ENCODE measurements at places on chromosomes 11 and 22.

DNA sequence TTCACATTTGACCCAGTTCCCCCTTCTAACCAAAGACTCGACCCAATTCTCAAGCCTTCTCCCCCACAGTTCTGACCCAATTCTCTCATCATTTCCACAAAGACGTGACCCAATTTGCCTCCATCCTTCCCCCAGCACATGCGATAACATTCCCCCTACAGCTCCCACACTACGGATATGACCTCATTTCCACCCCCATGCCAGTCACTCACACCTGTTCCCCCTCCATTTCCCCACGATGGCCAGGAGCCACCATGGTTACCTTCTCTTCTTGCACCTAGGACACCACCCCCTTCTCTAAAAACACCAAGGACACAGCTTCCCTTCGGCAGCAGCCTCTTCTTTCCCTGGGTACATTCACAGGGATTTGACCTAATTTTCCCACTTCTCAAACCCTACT lies 25.1 kb downstream of the CACNG2 start:
- no peak for DNase-seq

DNA sequence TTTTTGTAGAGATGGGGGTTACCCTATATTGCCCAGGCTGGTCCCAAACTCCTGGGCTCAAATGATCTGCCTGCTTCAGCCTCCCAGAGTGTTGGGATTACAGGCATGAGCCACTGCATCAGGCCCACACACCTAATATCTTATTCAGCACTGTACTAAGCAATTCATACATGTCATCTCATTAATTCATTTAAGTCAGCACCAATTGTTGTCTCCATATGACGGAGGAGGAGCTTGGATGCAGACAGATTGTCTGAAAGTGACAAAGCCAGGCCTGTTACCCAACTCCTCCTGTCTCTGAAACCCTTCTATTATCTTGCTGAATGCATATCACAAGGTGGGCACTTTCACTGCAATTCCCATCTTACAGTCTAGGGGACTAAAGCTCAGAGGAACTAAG lies 57.5 kb upstream of the ALX4 start:
- no peak for DNase-seq

DNA sequence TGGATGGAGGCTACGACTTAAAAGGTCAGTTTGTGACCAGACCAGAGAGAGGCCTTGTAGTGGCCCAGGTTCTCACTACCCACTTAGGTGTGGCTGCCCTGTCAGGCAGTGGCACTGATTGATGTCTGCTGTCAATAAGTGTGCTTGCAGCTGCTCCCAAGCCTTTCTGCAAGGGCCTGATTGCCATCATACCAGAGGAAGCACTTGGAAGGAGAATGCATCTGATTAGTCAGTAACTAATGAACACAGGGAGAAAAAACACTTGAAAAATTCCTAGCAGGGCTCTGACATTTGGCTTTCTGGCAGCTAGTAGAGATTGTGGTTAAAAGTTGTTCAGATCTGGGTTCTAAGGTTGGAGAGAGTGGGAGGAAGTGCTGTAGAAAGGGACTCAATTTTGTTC lies 107.5 kb downstream of the NAV2 start:
- no peak for DNase-seq

GRCh38 chr11:62593434-62594044 lies 2.2 kb upstream of the TUT1 start:
- no peak for DNase-seq

GRCh38 chr11:107041088-107041444 lies 22.8 kb upstream of the GUCY1A2 start:
- no peak for DNase-seq

DNA sequence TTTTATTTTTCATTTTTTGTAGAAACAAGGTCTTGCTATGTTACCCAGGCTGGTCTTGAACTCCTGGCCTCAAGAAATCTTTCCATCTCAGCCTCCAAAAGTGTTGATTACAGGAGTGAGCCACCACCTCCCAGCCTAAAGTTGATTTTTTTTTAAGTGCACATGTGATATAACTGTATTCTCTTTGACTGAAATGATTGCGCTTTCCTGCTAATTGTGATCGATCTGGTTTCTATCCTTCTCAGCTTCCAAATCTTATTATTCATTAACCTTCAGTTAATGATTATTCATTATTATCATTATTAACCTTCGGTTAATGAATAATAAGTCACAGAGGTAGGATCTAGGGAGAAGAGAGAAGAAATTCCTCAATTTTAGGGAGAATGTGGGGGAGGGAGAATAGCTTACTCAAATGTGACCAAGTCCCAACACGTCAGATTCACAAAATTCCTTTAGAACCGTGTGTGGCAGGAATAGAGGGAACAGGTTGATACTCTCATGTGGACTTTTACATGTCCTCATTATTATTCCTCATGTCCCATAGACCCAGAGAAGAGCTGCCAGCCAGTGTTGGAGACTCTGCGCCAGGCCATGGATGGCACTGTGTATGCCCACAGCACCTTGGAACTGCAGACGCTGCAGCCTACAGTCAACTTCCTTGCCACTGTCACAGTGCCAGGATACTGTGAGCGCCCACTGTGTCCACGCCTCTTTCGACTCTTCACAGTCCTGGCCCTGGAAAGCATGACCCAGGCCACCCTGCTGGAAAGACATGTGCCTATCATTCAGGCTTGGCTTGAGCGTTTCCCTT lies 47.1 kb downstream of the RRP8 start:
- no peak for DNase-seq

- no peak for DNase-seq
Measured at GRCh38 chr11:68549789-68550484, 89.4 kb downstream of the PPP6R3 start.

DNA sequence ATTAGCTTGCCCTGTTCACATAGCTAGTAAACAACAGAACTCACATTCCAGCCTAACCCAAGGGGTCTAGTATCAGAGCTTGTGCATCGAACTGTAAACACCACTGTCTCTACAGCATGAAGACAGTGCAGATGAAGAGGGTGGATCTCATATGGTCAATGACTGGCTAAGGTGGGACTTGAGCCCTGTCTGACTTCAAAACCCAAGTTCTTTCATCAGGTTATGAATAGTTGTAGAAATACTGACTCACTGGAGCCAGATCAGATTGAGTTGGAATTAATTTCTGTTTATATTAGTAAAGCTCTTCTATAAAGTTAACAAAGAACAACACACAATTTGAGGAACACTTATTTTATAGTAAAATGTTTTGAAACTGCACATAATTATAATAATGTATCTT lies 161.7 kb upstream of the ARHGAP20 start:
- DNase-seq = no peak

DNA sequence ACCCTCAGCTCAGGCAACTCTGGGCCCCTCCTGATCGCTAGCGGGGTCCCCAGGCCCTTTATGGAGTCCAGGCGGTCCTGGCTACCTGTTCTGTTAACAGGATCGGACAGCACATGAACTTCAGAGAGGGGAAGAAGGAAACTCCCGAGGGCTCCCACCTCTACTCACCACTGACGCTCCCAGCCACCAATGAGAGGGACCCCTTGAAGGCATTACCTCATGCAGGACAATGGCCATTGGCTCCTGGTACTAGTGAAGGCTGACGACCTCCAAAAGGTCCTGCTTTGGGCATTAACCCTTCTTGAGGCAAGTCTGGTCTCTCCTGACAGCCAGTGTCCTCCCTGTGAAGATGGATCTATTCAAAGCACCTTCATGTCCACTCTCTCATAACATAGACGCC lies 71.5 kb upstream of the LMO1 start:
- DNase-seq = no peak

GRCh38 chr11:73292525-73292894 lies 15.6 kb upstream of the ARHGEF17 start:
- DNase-seq = no peak

DNA sequence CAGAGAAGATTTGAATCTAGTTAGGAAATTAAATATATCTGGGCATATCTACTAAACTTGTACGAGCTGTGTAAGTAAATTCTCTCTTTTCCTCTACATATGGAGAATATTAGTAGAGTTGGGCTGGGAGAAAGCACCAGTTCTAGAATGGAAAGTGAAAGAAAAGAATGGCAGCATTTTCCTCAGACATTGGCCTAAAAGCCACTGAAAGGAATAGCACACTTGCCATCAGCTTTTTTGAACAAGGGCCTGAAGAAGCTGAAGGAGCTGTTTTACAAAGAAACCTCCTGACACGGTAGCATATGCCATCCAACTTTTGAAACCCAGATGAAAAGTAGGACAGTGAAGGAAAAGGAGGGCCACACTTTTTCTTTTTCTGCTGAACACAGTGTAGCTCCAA lies 1563.7 kb upstream of the TENM4 start:
- DNase-seq = no peak

GRCh38 chr22:29511126-29511862 lies 31.3 kb downstream of the NEFH start:
- no peak for DNase-seq

GRCh38 chr22:45688600-45689080 lies 17.0 kb downstream of the ATXN10 start:
- DNase-seq = peak; percentile 76

DNA sequence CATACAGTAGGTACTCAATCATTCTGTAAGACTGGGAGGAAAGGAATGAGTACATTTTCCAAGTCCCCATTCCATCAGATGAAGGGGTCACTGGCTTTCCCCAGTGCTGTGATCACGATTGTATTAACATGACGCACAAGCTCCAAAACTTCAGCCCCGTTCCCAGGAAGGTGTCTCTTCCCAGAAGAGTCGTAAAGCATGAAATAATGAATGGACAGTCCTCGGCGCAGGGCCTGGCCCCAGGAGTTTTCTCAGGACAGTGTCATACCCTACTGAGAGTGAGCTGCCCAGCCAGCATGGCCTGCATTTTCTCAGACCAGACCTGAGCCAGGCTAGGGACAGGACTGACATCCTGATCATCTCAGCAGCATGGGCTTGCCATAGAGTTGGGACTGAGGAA lies 80.7 kb downstream of the PARVA start:
- no peak for DNase-seq

- DNase-seq = no peak
Measured at GRCh38 chr11:86478348-86478747, 103.7 kb downstream of the CCDC81 start.

DNA sequence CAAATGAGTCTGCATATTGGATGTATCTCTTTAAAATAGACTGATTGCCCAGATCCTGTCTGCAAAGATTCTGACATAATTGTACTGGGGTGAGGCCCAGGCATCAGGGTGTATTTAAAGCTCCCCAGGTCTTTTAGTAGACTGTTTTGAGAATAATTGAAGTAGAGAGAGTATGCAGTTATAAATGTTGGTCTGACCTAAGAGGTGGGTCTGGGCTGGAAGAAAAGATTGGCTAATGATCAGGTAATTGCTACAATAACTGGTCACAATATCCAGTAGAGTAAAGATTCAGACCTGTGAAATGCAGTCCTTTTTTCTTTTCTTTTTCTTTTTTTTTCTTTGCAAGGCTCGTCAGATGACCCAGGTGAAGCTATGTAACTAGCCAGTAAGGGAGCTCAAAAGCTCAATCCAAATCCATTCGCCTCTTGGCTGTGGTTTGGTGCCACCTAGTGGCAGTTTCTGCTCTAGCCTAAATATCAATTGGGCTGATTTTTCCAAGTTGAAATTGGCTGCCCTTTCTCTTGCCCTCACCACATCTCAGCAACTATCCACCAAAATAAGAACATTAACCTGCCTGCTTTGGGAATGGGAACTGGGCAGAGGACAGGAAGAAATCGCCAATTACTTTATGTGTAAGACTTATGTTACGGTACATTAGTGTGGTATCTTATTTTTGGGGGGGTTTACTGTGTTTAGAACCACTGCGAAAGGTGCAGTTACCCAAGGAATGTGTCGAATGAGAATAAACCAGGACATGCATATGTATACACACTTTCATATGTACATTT lies 45.9 kb downstream of the ZNF143 start:
- DNase-seq = peak; percentile 45

DNA sequence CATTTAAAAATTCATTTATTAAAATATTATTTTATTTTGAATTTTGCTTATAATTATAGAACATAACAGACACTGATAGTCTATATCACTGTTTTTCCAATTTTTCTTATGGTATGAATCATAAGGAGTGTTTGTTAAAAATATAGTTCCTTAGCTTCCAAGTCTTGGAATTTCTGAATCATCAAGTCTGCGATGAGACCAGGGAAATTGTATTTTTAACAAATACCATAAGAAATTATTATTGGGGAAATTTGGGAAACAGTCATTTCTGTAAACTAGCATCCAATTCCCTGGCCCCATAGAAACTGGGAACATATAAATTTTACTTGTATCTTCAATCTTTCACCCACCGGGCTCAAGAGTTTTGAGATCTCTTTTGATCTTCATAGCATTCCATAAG lies 38.0 kb upstream of the PICALM start:
- no peak for DNase-seq

DNA sequence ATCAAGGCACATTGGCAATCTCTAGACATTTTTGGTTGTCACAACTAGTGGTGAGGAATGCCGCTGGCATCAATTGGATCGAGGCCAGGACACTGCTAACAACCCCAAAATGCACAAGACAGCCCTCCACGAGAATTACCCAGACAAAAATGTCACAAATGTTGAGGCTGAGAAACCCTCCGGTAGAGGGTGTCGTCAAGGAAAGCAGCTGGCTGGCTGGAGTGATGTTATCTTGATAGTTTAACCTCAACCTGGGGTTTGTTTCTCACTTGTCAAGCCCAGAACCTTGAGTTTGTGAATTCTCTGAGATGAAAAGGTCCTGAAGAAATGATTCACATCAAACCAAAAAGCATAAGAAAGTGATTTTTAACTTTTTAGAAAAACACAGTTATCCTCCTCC lies 21.1 kb upstream of the TMPRSS13 start:
- DNase-seq = no peak

DNA sequence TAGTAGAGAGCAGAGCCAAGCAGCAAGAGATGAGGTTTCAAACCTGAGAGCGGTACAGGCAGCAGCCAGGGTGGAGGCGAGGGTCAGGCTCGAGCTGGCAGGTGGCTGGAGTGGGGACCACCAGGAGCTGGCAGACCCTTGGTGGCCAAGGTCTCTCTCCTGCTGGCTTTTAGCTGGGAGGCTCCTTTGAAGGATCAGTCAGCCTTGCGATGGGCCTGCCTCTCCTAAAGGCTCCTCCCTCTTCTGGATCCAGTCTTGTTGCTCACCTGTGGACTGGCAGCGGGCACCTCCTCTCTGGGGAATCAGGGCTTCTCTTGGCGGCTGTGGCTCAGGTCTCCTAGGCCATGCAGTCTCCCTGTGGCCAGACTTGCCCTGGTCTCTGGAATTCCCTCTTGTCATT lies 24.8 kb downstream of the TPST2 start:
- no peak for DNase-seq
